Stimulated activated naive CD8-positive, alpha-beta T cell treated with anti-CD3 and anti-CD28 coated beads, Interleukin-15, amount 100 ng/mL, for 72 hours (primary cell): ENCODE measurements at places on chromosomes 6 and 20.

DNA sequence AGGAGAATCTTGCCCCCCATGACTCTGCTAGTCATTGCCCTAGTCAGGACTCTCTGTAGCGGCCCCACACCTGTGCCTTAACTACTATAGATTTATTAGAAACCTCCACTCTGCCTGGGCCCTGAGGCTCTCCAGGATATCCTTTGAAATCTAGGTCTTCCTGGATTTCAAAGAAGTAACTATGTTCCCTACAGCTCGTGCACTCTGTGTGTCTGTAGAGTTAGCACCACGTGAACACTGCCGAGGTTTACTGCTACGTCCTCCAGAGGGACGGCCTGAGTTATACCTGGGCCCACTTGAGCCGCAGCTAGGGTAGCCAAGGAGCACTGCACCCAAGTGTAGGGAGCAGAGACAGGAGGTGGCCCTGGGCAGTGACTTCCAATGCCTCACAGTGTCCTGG lies 19.8 kb downstream of the GLP1R start:
- no peak for DNase-seq

DNA sequence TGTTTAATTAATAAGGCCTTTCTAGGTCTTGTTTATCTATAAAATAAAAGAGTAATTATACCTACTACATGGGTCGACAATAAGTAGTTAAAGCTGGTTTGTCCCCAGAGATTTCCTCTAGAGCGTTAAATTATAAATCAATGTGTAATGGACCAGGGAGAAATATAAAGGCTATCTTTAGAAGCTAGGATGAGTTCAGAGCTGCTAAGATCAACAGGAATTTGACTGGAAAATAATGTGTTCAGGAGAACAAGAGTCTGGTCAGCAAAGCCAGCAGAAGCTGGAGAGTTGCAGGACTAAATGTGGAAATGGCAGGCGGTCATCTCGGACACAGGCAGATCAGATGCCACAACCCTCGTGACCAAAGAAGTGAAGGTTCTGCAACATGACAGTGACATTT lies 428.8 kb downstream of the EPM2A start:
- no peak for DNase-seq

GRCh38 chr6:69349771-69350170 lies 447.0 kb downstream of the LMBRD1 start:
- no peak for DNase-seq

- DNase-seq = no peak
Observed at GRCh38 chr6:135267085-135267484, 86.0 kb downstream of the MYB start.

GRCh38 chr20:23350904-23351838 lies 580 bp downstream of the NXT1 start:
- peak; percentile 66 for DNase-seq

GRCh38 chr6:46525583-46525982 lies 34.3 kb upstream of the RCAN2 start:
- no peak for DNase-seq

DNA sequence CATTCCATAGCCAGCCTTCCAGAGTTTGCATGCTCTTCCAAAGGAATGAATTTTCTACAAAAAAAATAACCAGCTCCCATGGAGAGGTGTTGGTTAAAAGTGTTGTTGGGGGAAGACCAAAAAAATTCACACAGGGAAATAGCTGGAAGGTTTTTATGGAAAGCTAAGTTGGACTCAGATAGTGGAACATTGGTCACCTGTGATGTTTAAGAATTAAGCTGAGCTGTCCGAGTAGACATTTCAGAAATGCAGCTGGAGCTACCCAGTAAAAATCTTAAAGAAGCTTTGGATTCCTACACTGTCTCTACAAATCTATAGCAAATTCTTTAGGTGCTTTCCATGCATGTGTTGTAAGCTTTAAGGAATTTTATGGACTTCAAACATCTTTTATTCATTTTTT lies 155.5 kb downstream of the THBS2 start:
- DNase-seq = no peak
